Fibroblast of villous mesenchyme (primary cell): ENCODE measurements at places on chromosomes 6 and 20. TPM values are rescaled to one million over a fixed set of nuclear protein-coding genes. Genes with fewer than 3 reads are reported as not detected.

PTPRK gene
- 70.0 and 82.5 TPM in 2 replicates for total RNA-seq

PKIB gene
- total RNA-seq, result 12.2 and 13.8 TPM in 2 replicates

UNC5CL gene
- total RNA-seq, result under 0.01 TPM in 2 replicates

OR2H1 gene
- not detected in 2 replicates for total RNA-seq

FOXF2 gene
- 0.97 TPM in 1 of 2 replicates, not detected in the other for total RNA-seq

- peak; percentile 66 for DNase-seq
Measured at GRCh38 chr6:149862922-149863697, 1.0 kb downstream of the LRP11 start.

DNA sequence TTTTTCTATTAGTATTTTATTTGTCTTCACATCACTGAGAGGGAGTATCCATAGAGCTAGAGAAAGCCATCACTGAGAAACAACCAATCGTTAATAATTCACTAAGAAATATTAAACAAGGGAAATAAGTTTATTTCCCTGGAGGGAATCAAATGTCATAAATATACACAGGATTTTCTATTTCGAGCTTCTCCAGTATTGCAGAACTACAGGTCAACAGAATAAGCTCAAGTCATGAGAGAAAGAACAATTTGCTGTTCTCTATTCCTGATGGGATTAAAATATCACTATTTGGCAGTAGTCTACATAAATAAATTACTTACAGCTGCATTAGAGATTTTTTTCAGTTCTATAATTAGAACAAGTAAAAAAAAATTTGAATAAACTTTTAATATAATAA, 2.2 kb upstream of the FAM162B start:
- no peak for DNase-seq

DNA sequence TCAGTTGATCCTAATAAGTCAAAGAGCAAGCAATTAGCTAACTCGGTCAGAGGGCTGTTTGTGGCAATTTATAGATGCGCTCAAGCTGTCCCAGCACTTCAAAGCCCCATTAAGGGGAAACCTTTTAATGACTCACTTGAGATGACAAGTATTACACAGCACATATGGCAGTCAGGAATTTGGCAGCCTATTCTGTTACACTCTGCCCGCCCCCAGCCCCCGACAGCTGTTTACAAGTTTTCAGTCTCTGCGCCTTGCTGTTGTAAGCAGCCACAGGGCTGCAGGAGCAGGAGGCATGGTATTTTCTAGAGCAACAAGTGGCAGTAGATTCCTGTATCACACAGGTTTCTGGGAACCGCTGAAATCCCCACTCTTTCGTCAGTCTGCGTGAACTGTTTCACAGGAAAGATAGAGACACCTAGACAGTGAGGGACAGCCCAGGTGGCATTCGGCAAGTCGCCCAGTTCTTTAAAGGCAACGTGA, 263.0 kb downstream of the FOXC1 start:
- DNase-seq, result peak; percentile 75

GRCh38 chr6:147625946-147626345, 117.5 kb downstream of the SAMD5 start:
- no peak for DNase-seq

DNA sequence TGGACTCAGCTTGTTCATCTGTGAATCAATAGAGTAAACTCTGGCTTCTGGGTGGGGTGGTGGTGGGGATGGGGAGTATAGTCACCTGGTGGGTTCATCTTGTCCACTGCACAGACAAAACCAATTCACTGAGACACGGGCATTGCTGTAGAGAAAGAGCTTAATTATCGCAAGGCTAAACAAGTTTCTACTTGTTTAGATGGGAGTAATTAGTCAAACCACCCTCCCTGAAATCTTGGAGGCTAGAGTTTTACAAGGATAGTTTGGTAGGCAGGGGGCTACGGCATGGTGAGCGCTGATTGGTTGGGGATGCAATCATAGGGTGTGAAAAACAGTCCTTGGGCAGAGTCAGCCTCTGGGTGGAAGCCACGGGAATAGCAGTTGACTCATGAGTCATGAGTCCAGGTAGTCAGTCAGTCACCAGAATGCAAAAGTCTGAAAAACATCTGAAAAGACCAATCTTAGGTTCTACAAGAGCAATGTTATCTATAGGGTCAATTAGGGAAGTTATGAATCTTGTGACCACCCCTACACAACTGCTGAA, 77.8 kb downstream of the STMND1 start:
- no peak for DNase-seq

- peak; percentile 55 for DNase-seq
Measured at GRCh38 chr6:154768280-154768679, 35.1 kb downstream of the SCAF8 start.

- no peak for DNase-seq
Measured at GRCh38 chr20:19834783-19835182, 76.7 kb downstream of the RIN2 start.

DNA sequence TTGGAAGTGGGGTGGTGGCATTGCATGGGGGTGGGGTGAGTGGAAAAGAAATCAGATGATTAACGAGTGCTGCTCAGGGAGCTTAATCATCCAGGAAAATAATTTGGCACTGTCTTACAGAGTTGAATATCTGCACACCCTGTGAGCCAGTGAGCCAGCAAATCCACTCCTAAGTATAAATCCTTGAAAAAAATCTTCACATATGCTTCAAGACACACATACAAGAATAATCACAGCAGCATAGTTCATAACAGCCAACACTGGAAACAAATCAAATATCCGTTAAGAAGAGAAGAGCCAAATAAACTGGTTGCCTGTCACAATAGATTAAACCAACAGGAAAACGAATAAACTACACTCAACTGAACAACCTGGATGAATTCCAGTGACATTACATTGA, 62.8 kb downstream of the SAMD3 start:
- DNase-seq, result no peak

- DNase-seq, result no peak
Measured at GRCh38 chr6:34908194-34908593, 19.1 kb downstream of the ANKS1A start.

DNA sequence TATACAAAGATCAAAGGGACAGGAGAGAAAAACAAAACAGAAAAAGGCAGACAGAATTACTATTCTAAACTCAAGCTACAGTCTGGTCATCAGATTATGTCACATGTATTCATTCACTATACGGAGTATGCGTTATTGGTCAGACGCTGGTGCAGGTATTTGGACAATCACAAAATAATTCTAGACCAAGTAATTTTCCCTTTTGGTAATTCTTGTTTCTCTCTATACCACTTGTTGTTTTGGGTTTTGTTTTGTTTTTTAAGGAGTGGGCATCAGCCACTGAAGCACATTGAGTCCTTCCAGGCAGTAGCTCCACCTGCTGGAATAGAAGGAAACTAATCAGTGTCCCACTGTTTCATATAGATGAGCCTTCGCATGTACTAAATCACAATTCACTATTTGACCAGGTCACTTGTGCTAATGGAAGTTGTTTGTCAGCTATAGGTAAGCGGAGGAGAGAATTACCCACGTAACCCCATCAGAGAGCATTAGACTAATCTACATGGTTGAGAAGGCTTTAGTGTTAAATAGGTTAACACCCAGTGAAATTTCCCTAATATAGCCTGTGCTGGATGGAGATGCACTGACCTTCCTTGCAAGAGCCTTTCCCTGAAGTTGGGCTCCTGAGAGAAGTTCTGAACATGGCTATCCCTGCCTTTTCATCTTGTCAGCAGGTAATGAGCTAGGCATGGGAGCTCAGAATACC, 77.9 kb downstream of the TNFAIP3 start:
- peak; percentile 48 for DNase-seq

DNA sequence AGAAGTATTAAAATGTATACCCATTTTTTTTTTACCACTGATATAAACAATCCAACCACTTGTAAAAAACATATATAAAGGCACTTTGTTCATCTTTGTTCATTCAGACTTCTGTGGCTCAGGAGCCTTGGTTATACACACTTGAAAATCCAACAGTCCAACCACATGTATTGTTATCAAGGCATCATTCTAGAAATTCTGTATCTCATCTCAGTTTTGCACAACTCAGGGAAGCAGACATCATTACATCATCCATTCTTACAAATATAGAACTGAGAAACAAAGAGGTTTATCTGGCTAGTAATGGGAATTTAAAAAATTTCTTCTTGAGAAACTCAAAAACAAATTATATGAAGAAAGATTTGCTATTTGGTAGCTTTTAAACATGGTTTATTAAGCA, 88.1 kb downstream of the HMGCLL1 start:
- no peak for DNase-seq

DNA sequence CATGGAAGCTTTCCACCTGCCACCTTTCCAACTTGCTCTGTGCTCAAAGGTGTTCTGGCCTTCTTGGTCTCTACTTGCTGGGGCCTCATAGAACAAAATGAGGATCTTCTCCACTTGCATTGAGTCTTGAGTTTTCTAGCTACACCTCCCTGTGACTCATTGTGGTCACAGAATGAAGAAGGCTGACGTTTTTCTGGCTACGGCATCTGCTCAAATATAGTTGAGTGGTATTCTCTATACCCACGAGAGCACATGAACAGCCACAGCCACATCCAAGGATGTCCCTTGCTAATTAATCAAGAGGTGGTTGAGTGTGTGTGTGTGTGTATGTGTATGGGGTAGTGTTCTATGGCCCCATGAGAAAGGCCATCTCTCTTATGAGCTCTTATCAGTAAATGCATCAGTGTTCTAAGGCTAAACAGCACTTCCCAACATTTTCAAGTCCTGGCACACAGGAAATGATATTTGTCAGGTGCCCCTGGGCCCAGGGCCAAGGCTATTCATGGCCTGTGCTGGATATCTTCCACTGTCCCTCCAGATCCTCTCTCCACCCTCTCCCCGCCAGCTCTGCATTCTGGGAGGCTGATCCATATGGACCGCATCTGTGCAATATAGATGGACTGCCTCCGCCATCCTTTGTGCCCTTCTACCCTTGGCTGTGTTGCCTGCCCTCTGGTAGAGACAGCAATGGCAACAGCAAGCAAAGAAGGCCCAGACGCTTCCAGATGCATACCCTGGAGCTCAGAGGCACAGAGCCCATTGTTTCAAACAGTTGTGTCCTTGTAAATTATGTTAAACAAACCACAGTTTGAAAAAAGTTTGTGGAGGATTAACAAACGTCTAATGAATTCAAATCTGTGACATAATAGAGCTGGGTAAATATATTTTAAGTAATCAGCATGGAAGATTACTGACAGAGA, 150.2 kb downstream of the LRFN2 start:
- no peak for DNase-seq

GRCh38 chr6:14975471-14975817, 270.4 kb upstream of the JARID2 start:
- DNase-seq, result peak; percentile 18

DNA sequence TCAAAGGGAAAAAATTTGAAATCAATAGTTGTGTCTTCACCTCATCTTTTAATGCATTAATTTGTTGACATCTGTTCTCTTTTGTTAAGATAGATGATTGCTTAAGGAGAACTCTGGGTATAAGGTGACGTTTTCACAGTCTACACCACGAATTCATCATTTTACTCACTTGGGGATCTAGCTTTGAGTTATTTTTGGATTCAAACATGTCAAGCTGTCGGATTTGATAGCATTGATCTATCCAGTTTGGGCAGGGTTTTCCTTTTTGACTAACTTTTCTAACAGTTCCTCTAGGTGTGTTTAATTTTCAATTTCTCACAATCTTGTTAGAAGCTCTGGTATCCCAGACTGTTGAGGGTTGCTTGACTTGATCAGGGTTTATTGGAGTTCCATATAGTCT, 49.6 kb downstream of the HECA start:
- DNase-seq, result no peak
